ENCODE measurements at places on chromosomes 11 and 22. TPM values are rescaled to one million over a fixed set of nuclear protein-coding genes. Genes with fewer than 3 reads are reported as not detected.

DNA sequence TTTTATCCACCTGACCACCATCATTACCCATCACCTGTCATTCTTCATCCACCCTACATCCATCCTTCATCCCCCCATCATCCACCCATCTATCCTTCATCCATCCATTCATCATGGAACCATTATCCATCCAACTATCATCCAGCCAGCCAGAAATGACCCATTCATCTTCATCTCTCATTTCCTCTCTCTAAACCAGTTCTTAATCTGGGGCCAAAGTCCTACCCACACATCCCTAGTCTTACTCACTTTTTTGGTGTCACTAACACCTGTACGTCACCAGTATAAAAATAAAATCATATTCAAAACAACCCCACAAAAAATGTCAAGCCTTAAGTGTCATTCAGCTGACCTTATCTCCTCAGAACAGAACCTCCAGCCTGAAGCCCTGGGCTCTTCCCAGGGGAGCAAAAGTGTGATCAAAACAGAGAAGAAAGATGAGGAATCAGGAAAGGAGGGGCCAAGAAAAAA, 12.3 kb downstream of the SPI1 start:
- DNase-seq, result no peak
- H3K4me3 ChIP-seq, result no peak overlapping the region
- H3K36me3 ChIP-seq, result no peaks in the 10 kb centered on the region
- no peaks in the 10 kb centered on the region for H3K4me1 ChIP-seq
- no peak overlapping the region for H3K27ac ChIP-seq

GRCh38 chr11:26465274-26465673, 106.8 kb downstream of the MUC15 start:
- no peak overlapping the region for H3K27ac ChIP-seq
- no peak for DNase-seq
- H3K4me3 ChIP-seq, result no peak overlapping the region
- no peaks in the 10 kb centered on the region for H3K36me3 ChIP-seq
- no peaks in the 10 kb centered on the region for H3K27me3 ChIP-seq

GRCh38 chr11:126410649-126411048, 55.2 kb downstream of the ST3GAL4 start:
- H3K4me3 ChIP-seq, result no peak overlapping the region
- H3K27ac ChIP-seq, result no peak overlapping the region
- no peak for DNase-seq
- H3K27me3 ChIP-seq, result no peaks in the 10 kb centered on the region
- H3K36me3 ChIP-seq, result no peaks in the 10 kb centered on the region
- peaks cover 25% of the 10 kb centered on the region for H3K4me1 ChIP-seq

DNA sequence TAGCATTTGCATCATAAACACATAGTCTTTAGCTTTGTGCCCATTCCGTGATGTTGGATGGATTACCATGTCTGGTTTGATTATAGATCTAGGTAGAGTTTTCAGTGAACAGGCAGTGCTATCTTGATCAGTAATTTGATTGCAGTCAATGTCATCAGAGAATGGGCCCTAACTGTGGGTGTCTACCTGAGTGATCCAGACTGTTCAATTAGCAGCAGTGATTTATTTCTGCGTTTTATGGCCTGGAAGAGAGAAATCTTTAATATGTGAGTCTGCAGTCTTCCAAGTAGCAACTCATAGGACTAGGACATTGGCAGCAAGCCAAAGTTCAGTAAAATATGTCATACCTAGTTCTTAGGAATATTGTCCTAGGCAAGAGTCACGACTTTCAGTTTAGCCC, 80.3 kb downstream of the CASP12 start:
- H3K36me3 ChIP-seq, result no peaks in the 10 kb centered on the region
- H3K4me3 ChIP-seq, result no peak overlapping the region
- H3K27ac ChIP-seq, result no peak overlapping the region
- DNase-seq, result no peak
- no peaks in the 10 kb centered on the region for H3K27me3 ChIP-seq

DNA sequence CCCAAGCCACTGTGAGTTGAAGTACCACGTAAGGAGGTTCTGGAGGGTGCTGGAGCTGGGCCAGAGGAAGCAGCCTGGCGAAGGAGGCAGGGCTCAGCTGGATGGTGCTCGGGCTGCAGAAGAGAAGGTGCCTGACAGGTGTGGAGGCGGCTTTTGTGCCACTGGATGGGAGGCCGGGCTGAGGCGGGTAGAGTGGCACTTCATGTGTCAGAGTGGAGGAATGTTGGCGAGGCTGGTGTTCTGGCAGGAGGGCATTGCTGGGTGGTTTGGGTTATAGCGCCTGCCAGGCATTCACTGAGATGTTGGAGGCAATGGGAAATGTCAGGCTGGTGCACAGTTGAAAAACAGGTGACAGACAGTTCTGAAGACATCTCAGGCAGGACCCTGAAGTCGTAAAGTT, 24.2 kb downstream of the UBE2L3 start:
- no peak overlapping the region for H3K4me3 ChIP-seq
- no peaks in the 10 kb centered on the region for H3K27me3 ChIP-seq
- H3K27ac ChIP-seq, result no peak overlapping the region
- peaks cover 22% of the 10 kb centered on the region for H3K36me3 ChIP-seq
- DNase-seq, result peak; percentile 78

DNA sequence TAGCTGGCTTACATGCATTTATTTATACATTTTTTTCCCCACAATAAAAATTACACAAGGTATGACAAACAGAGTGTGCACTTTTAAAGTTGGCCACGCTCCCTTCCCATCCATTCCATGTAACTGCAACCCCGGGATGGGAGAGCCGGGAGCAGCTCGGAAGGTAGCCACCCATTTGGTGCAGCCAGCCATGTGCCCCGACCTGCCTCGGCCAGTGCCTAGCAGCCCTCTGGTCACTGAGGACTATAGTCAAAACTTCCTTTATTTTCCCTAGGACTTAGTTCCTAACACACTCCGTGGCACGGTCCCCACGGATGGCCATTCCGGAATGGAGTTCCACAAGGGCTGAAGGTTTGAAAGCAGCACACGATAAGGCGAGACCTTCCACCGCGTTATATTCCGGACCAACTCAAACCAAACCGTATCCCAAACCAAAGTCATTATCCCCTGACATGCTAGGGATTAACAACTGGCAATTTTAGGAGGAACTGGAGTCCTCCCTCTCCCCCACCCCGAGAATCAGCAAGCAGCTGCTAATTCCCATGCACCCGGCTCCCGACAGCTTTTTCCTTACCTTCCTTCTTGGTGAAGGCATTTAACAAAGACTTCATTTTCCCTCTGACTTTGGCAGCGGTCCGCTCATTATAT, 426.4 kb downstream of the SHANK2 start:
- DNase-seq, result peak; percentile 33
- peak overlapping the region; percentile 40 for H3K27ac ChIP-seq
- H3K27me3 ChIP-seq, result no peaks in the 10 kb centered on the region
- peaks cover 5% of the 10 kb centered on the region for H3K4me1 ChIP-seq
- H3K4me3 ChIP-seq, result no peak overlapping the region

GRCh38 chr11:14107050-14107430, 144.5 kb downstream of the SPON1 start:
- H3K27me3 ChIP-seq, result no peaks in the 10 kb centered on the region
- H3K4me1 ChIP-seq, result no peaks in the 10 kb centered on the region
- DNase-seq, result no peak
- H3K27ac ChIP-seq, result no peak overlapping the region
- H3K36me3 ChIP-seq, result no peaks in the 10 kb centered on the region
- H3K4me3 ChIP-seq, result no peak overlapping the region

DNA sequence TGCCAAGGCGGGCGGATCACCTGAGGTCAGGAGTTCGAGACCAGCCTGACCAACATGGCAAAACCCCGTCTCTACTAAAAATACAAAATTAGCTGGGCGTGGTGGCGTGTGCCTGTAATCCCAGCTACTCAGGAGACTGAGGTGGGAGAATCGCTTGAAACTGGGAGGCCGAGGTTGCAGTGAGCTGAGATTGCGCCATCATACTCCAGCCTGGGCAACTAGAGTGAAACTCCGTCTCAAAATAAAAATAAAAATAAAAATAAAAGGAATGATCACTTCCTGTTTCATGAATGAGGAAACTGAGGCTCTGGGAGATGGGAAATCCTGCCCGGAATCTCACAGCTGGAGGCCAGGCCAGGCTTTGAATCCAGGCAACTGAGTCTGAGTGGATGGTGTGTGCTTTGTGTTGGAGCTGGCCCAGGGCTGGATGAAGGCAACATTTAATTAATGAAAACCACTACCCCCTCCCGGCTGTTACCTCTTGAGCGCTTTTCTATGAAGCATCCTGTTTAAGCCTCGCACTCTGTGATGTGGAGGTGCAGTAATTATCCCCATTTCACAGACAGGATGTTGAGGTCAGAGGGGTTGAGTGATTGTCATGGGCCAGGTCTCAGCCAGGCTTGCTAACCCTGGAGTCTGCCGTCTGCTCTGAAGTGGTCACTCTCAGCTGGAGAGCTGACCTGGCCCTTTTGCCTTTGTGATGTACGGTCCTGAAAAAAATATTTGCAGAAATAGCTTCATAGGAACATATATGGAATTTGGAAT, 27.8 kb downstream of the LRP5 start:
- no peak overlapping the region for H3K27ac ChIP-seq
- no peak for DNase-seq
- H3K36me3 ChIP-seq, result no peaks in the 10 kb centered on the region
- H3K4me1 ChIP-seq, result peaks cover 58% of the 10 kb centered on the region
- H3K4me3 ChIP-seq, result no peak overlapping the region

DNA sequence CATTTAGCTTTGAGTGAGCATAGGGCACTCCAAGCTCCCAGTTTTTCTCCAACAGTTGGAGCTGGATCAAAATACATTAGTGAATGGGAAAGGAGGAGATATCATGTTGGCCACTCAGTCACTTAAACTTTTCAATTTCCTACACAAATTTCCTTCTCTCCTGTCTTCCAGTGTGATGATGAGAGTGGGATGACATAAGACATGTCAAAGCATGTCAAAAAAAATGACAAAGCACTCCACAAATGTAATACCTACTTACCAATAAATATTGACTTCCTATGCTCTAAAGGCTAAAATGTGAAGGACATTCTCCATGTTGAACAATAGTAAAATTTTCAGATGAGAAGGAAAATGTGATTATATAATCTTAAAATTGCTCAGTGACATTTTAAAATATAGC, 1.5 kb upstream of the GRM5 start:
- H3K27me3 ChIP-seq, result no peaks in the 10 kb centered on the region
- no peaks in the 10 kb centered on the region for H3K36me3 ChIP-seq
- DNase-seq, result no peak
- no peak overlapping the region for H3K4me3 ChIP-seq

DNA sequence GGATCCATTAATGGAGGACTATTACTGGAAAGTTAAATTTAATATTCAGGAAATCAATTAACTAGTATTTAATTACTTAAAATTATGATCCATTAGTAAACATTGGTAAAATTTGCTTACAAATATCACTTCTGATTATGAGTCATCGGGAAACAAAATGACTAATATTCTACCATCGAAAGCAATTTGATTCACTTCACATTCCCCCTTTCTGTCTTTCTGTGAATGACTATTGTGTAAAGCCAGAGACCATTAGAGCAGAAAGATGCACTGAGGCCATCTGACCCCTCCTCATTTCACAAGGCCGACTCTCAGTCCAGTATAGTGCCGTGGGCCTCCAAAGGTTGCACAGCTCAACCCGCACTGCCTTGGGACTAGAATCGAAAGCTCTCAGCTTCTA, 619.0 kb downstream of the OPCML start:
- no peaks in the 10 kb centered on the region for H3K36me3 ChIP-seq
- H3K27me3 ChIP-seq, result no peaks in the 10 kb centered on the region
- no peak for DNase-seq
- H3K27ac ChIP-seq, result no peak overlapping the region
- no peaks in the 10 kb centered on the region for H3K4me1 ChIP-seq

DNA sequence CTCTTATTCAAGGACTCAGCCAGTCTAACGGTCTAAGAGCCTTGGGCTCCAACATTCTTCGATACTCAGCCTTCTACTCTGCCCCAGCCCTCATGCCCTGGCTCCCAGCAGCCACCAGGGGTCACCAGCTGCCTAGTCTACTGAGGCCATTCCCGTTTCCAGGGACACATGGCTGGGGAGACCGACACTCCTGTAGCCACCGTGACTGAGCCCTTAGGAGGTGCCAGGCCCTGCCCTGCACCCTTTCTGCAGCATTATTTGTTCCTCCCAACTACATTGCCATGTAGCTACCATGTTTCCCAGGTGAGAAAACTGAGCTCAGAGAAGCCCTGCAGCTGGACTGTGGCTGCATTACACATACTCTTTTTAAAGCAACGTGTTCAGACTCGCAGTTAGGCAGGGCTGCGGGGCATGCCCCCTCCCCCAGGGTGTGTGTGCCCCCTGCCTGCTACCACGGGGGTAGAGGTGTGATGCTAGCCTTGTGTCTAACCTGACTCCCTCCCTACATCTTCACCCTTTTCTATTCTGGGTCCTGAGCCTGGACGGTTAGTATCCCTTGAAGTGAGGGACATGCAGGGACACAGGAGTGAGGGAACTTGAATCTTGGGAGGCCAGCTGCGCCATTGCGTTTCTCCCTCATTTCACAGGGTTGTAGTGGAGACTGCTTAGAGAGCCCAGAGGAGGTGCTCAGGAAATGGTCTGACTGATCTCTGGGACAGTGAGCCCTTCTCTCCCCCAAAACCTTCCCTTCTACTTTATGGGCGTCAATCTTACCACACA, 17.5 kb downstream of the ATG16L2 start:
- DNase-seq, result peak; percentile 88
- H3K4me1 ChIP-seq, result peaks cover 5% of the 10 kb centered on the region
- no peak overlapping the region for H3K4me3 ChIP-seq
- no peaks in the 10 kb centered on the region for H3K27me3 ChIP-seq
- H3K27ac ChIP-seq, result no peak overlapping the region
- H3K36me3 ChIP-seq, result no peaks in the 10 kb centered on the region

- H3K4me1 ChIP-seq, result peaks cover 22% of the 10 kb centered on the region
- no peaks in the 10 kb centered on the region for H3K27me3 ChIP-seq
- H3K4me3 ChIP-seq, result peak overlapping the region; percentile 77
- peak; percentile 49 for DNase-seq
- peak overlapping the region; percentile 93 for H3K27ac ChIP-seq
These were observed 705 bp downstream of the FZD4 start for GRCh38 chr11:86954269-86955110.

DNA sequence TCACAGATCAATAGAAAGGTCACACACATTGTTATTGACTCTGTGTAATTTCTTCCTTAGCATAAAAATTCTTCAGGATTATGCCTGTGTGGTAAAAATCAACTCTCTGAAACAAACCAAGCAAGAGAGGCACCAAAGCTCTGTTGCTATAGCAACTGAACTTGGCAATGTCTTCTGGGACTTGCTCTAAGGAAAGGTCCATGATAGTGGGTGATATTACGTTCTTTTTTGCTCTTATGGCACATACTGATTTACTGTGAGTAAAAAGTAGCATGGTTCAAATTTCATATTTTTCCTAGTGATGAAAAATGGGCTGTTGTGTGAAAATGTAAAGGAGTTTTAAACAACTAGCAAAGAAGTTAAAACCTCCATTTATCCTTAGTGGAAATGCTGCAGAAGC, 66.4 kb downstream of the SVIP start:
- no peaks in the 10 kb centered on the region for H3K4me1 ChIP-seq
- no peak overlapping the region for H3K27ac ChIP-seq
- H3K27me3 ChIP-seq, result no peaks in the 10 kb centered on the region
- H3K36me3 ChIP-seq, result no peaks in the 10 kb centered on the region

BCO2 gene
- total RNA-seq, result 6.6 TPM

OR5P2 gene
- not detected for total RNA-seq

ST13 gene
- total RNA-seq, result 161 TPM

PANX3 gene
- total RNA-seq, result not detected

CELSR1 gene
- total RNA-seq, result 27.4 TPM

NXPE4 gene
- total RNA-seq, result not detected

TRIM22 gene
- 45.0 TPM for total RNA-seq

VPREB1 gene
- not detected for total RNA-seq

DCHS1 gene
- total RNA-seq, result 5.6 TPM

Measured in thyroid gland (tissue), 4 donors.